ENCODE measurements at places on chromosomes 1 and 21.

GRCh38 chr1:9784508-9785133 is 39.1 kb downstream of the CLSTN1 start:
- peak; percentile 56 for DNase-seq

DNA sequence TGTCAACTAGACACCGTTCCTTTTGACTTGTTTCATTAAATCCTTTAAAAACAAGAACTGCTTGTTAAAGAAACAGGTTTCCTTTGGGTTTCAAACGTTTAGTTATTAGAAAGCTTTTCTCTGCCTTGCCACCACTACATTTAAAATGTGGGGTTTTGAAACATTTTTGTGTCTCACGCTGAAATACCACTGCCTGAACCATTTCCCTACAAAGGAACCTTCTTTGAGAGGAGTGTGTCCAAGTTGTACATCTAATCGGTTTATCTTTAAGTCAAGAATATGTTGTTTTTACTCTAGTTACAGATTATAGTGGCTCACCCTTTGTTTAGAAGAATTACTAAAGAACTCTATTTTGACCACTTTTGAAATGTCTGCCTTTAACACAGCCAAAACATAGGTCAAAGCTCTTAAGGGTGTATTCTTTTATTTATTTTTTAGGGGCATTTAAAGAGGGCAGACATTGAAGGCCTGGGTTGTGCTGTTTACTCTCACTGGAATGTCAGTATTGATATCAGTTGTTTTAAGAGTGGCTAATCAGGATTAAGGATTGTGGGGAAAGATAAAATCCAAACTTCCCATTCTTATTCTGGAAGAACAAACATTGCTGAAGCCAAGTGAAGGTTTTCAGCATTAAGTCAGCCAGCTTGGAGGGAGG is 143.4 kb downstream of the GALNT2 start:
- no peak for DNase-seq

GRCh38 chr1:213582976-213583567 is 404.7 kb upstream of the PROX1 start:
- no peak for DNase-seq

DNA sequence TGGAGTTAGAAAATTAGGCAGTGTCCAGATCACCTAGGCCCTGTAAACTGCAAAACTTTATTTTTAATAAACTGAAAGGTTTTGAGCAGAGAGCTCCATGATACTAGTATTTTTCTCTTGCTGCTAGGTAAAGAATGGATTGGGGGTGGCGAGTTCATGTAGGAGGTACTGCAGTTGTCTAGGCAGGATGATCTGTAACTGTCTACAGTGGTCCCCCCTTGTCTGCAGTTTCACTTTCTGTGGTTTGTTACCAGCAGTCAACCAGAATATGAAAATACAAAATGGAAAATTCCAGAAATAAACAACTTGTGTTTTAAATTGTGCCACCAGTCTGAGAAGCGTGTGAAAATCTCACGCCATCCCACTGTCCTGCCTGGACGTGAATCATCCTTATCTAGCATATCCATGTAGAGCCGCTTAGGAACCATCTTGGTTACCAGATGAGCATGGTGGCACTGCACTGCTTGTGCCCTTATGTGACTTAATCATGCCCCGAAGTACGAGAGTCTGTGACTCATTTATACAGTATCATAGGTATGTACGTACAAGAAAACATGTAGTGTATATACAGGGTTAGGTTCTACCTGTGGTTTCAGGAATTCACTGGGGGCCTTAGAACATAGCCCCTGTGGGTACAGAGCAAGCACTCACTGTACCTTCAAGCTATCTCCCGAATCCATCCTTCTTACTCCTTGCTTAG is 94.2 kb downstream of the AHCTF1 start:
- no peak for DNase-seq

GRCh38 chr1:158147869-158148268 is 32.8 kb upstream of the CD1D start:
- DNase-seq = no peak

DNA sequence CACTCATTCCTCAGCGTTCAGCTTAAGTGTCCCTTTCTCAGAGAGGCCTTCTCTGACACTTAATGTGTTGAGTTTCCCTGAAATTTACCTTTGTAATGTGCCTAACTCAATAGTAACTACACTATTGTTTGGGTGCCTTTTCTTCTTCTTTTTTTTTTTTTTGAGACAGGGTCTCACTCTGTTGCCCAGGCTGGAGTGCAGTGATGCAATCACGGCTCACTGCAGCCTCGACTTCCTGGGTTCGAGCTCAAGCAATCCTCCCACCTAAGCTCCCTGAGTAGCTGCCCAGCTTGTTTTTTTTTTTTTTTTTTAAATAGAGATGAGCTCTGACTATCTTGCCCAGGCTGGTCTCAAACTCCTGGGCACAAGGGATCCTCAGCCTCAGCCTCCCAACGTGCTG is 50.1 kb downstream of the ARHGEF11 start:
- no peak for DNase-seq

- DNase-seq = no peak
Measured at GRCh38 chr1:26023826-26024225, 2.3 kb downstream of the EXTL1 start.

- DNase-seq = no peak
Measured at GRCh38 chr1:11960276-11960675, 20.0 kb upstream of the MFN2 start.

DNA sequence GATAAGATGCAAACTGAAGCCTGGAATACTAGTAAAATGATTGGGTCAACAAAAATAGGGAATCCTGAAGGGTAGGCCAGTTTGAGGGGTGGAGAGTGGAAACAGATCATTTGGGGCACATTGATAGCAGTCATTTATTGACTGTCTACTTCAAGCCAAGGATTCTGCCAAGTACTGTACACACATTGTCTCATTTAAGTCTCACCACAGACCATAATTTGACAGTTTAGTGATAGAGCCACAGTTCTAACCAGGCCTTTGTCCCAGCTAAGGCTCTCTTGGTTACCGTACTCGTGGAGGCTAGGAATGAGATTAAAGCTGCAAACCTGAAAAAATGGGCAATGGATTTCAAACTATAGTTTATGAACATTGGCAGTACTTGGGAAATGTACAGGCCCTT is 11.2 kb downstream of the RBM15 start:
- no peak for DNase-seq

GRCh38 chr1:15174615-15174983 is 21.1 kb downstream of the TMEM51 start:
- no peak for DNase-seq

DNA sequence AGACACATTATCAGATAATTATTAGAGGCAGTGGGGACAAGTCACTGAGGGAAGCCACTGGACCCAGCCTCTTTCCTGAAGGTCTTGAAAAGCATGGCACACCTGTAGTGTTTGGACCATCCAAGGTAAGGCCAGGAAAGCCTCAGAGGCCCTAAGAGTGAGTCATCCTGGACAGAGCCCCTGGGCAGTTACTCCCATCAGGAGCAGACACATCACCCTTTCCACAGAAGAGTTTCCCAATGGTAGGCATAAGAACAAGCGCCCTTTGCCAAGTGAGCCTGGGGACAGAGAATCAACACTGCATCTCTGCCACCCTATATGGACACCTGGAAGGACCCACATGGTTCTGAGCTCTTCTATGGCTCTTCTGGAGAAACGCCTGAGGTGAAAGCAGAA is 136.0 kb downstream of the PLXNA2 start:
- DNase-seq = no peak

DNA sequence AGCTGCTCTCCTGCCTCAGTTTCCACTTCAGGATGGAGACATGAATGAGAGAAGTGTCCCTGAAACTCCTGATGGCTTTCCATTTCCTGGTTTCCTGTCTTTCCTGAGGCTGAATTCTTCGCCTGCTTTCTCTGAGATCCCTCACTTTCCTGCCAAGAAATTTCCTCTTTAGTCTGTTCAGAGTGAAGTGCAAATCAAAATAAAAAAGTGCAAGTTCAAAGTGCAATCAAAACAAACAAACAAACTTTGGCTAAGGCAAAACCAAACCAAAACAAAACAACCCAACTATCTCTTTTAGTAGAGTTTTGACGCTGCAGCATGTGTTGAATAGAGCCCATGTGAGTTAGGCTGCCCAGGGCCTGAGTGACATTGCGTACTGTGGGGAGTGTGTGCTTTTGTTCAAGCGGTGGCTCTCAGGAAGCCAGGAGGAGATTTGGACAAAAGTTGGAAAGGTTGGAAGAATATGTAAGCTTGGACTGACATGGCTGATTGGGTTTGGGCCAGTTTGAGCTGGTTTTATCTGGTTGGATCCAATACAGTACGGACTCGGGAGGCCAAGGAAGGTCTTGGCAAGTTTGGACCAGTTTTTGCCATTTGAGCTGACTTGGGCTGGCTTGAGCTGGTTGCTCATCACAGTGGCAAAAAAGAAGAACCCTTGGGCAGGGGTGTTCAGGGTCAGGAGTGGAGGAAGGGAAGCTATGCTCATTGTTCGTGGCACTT is 61.1 kb upstream of the TINAGL1 start:
- no peak for DNase-seq

DNA sequence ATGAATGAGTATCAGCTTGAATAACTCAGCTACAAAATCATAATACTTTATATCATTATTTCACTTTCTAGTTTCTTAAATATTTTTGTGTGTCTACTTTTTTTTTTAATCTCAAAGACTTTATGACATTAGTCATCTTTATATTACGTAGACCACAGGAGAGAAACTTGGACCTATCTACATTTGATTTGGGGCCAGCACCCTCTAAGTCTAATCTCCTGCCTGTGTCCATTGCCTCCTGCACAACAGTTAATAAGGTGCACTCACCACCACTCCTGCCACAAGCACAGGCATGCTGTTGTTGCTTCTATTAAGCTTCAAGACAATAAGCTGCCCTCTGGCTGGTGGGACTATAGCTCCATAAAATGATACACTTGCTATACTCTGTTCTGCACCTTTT is 70.4 kb downstream of the DIRAS3 start:
- DNase-seq = no peak

GRCh38 chr1:178451529-178451928 is 45.2 kb downstream of the CLEC20A start:
- DNase-seq = no peak

DNA sequence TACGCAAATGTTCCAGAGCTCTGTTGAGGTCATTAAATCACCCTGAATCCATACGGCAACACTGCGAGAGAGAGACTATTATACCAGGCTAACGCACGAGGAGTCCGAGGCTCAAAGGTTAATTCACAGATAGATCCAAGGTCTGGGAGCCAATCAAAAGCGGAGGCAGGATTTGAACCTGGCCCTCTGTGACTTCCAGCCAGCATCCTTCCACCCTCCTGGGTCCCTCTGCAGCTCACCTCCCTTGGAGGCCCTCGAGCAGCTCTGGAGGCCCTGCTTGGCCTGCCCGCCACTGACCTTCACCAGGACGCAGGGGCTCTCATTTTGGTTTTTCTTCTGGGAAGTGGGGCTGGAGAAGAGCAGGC is 42.1 kb downstream of the KIAA1614 start:
- DNase-seq = no peak

DNA sequence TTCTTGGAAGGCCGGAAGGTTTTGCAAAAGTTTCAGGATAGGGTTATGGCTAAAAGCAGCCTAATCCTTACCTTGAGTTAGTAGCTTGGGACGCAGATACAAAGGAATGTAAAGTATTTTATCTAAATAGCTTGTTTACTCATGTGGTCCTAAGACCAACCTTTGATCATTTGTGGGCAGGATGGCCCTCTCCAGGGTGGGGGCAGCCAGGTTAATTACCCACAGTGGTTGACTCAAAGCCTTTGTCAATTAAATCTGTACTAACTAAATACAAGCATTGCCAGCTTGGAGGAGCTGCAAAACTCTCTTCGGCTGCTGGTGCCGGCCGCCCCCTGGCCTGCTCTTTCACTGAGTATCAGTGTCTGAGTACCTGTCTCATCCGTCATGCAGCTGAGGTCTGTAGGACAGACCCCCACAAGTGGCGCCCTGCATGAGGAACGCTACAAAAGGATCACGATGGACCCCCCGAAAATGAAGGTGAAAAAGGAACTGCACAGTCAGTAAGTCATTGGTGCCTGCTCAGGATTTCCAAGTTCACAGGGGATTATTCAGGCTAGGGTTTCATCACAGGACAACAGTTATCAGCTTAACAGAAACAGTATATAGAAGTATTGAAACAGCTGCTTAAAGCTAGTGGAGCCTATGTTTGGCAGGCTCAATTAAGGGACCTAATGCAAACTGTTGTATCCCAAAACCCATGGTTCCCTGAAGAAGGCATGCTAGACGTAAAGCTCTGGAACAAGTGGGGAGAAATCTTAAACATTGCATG is 212.5 kb upstream of the MAP1LC3C start:
- no peak for DNase-seq

DNA sequence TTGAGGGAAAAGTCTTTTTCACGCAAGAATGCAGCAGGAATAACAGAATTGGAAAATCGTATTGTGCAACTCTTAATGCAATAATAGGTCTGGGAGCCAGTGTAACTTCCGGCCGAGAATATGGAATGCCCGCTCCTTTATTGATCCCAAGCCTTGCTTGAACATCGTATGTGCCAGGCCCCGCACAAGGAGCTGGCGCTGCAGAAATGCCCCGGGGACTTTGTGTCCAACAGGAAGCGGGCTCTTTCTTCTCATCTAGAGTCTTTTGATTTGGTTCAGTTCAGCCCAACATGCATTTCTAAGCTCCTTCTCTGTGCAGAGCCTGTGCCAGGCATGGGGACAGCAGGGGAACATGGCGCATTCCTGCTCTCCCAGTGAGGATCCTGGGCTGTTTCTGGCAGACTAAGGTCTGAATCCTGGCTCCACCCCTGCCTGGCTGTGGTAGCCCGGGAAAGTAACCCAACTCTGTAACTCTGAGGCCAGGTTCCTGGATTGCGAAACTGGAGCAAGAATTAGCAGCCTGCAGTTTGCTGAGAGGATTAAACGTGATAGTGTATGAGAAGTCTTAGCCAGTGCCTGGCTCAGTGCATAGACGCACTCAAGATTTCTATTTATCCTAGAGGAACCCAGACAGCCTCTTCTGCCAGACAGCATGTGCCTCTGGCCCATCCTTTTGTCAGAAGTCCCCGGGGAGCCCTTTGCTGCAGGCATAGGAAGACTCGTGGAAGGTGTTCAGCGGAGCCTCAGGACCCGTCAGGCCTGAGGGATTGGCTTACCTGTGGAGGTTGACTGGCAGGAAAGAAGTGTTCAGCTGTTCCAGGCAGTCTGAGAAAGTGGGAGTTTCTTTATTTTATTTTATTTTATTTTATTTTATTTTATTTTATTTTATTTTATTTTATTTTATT is 987 bp upstream of the CDCP2 start:
- DNase-seq = no peak

GRCh38 chr1:151058692-151059091 is 730 bp downstream of the CDC42SE1 start:
- DNase-seq = no peak

- no peak for DNase-seq
Measured at GRCh38 chr1:56837244-56837939, 17.2 kb upstream of the C8A start.

Data from activated naive CD8-positive, alpha-beta T cell treated with anti-CD3 and anti-CD28 coated beads for 36 hours (primary cell).